Tibial artery (tissue), 4 donors: ENCODE measurements at places on chromosomes 4 and X.

- no peak for DNase-seq
These were observed 49.4 kb downstream of the RTL9 start for GRCh38 chrX:110407910-110408545.

GRCh38 chr4:105840426-105841174 is 54.7 kb upstream of the NPNT start:
- DNase-seq, result no peak

DNA sequence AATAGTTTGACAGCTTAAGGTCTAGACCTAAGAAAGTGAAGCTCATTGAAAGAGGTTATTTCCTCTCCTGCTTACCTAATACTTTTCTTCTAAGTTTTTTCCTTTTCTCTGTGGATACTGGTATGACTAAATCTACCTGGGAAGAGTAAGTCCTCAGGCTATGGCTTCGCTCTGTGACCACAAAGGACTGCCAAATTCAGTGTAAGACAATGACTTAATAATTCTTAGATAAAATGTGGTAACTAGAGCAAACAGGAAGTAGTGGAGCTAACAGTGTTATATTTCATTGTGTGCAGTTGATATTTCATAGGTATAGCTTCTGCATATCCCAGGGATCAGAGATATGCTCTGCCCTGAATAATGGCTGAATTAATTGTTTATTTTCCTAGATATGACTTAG is 418.9 kb downstream of the CCSER1 start:
- DNase-seq, result no peak

DNA sequence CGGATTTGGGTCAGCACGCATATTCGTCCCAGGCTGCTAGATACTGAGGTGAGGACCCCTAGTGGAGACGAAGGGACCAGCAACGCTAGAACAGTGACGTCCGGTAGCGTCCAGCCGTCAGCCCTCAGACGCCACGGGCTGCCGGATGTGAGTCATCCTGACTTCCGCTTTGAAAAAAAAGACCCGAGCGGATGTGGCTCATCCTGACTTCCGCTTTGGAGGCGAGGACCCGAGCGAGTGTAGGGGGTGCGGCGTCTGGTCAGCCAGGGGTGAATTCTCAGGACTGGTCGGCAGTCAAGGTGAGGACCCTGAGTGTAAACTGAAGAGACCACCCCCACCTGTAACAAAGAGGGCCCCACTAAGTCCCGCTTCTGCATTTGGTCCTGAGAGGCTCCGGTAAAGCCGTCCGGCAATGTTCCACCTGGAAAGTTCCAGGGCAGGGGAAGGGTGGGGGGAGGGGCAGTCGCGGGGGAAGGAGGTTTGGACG is at the start of gene MAGEB2:
TSS of gene MAGEB2 (plus strand) at position 207 of the 487 bp plus-strand sequence. CDS start 3,018 bp downstream, outside the sequence.
- no peak for DNase-seq

DNA sequence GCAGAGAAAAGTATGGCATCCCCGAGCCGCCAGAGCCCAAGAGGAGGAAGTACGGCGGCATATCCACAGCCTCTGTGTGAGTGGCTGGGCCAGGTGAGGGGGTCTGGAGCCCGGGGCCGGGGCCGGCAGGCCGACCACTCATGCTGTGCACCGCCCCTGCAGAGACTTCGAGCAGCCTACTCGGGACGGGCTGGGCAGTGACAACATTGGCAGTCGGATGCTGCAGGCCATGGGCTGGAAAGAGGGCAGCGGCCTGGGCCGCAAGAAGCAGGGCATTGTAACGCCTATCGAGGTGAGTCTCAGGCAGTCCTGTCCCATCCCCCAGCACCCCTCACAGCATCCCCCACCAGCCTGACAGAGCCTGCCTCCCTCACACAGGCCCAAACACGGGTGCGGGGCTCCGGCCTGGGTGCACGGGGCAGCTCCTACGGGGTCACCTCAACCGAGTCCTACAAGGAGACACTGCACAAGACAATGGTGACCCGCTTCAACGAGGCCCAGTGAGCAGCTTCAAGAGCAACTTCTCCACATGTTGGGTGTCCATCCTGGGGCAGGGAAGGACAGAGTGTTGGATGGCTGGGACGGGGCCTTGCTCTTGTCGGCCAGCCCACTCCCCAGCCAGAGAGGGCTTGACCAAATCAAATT is 7.4 kb upstream of the UBA1 start:
- no peak for DNase-seq
